ENCODE measurements at places on chromosomes 5 and 9.

DNA sequence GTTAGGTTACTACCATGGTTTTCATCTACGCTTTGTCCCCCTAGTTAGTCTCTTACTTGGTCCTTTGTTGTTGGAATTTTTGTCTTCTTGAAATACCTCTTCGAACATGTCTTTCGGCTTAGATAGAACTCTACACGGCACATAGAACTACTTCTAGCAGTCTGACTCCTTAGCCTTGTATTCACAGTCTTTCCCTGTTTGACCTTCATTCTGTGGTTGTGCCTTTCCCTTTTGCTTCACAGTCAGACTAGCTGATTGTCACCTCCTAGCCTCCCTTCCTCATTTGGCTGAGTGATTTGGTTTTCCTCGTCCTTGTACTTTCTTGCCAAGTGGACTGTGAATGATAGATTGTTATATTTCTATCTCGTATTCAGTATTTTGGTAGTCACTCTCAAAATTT, 10.7 kb downstream of the SMAD5 start:
- no peak for DNase-seq

DNA sequence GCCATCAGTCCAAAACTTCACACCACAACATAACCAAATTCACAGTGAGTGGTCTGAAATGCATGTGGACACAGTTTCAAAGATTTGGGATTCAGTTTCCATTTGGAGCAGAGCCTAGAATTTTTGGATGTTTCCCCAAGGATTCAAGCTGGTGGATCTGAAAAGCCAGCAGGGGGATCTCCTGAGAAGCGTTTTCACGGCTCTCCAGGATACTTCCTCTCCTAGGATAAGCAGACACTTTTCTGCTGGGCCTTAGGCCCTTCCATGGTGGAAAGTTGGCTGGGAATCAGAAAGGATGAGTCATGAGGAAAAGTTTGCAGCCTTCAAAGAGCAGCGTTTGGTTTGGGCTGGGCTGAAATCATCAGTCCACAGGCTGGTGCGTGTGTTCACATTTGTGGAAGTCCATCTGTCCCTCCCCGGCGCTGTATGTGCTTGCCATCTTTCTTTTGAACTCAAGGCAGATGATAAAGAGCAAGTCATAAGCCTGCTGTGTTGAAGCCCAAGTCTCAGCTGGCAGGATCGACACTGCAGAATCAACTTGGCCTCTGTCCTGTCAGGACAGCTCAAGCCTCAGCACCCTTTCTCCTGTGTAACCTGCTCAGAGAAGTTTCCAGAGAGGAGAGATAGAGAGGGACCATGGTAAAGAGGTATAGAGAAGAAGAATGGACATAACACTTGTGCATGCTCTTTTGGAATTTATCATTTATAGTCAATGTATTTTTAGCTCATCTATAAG, 152.6 kb upstream of the MSX2 start:
- DNase-seq, result no peak

- no peak for DNase-seq
Observed at GRCh38 chr5:141672841-141673813, 8.9 kb downstream of the ARAP3 start.

DNA sequence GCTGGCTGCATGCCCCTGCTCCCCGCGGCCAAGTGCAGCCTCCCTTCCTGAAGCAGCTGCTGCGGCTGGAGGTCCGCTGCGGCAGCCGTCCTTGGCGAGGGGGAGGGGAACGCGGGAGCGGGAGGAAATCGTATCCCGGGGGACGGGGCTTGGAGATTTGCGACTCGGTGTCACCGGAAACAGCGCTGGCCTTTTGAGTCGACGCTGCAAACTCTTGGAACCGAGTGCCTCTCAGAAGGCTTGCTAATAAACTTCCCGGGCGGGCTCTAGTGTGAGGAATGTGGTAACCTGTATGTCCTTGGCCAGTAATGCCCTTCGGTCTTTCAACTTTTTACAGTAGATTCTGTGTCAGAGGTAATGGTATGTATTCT, 82.7 kb downstream of the PTPDC1 start:
- DNase-seq, result no peak

- no peak for DNase-seq
Observed at GRCh38 chr5:78077369-78078068, 217.0 kb downstream of the AP3B1 start.

GRCh38 chr5:14054965-14055963, 87.9 kb upstream of the TRIO start:
- no peak for DNase-seq
